ENCODE measurements at places on chromosomes 3 and 15.

DNA sequence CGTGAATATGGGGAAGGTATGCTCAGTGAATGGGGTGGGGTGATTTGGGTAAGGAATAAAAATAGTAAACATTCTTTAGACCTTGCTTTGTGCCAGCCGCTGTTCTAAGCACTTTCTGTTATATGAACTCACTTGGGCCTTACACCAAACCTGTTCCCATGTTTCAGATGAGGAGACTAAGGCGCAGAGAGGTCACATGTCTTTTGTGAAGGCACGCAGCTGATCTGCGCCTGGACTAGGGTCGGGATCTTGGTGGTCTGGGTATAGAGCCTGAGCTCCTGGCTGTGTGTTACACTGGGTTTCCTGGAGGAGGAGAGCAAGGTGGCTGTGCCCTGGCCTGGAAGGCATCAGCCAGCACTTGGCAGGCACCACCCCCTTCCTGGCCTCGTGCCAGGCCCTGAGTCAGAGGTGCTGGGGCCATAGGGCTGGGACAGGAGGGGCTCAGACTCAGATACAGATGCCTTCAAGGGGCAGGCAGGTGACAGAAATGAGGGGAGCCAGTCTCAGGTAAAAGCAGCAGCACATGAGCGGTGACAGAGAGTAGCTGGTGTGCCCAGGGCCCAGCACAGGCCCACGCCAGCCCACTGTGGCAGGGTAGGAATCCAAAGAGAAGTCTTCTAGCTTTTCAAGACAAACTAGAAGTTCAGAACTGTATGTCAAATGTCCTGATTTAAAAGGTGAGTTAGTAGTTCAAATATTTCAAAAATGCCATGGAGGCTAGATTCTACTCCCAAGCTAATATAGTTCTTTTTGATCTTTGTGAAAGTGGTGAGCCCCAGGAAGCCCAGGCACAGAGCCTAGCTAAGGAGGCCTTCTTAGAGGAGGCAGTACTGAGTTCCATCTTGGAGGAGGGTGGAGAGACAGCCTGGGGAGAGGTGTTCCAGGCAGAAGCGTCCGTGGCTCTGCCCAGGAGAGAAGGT lies 83.1 kb downstream of the DNAJB8 start:
- DNase-seq: no peak

DNA sequence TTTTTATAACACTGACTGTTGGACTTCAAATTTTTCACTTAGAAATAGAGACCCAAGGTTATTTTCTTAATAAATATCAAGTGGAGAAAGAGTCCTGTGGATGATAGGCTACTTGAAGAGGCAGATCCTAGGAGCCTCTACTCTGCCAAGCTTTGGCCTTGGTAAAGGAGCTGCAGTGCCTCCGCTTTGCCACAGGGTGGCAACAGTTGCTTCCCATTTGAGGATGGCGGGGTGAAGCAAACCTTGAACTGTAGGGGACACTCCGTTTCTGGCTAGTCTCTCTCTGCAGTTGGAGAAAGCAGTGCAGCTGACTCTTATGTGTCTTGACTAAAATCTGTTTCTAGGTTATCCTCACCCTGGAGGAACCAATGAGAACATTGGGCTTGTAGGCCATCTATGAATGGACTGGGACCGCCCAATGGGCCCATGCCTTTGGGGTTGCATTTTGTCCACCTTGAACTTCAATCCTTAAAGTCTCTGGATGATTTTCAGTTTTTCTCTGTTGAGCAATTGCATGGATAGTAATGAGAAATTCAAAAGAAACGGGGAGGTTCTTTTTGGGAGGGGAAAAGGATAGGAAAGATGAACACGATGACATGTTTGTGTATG lies 9.8 kb downstream of the SCG5 start:
- no peak for DNase-seq

GRCh38 chr15:75868019-75868418 lies 24.8 kb downstream of the UBE2Q2 start:
- no peak for DNase-seq

GRCh38 chr15:72169236-72169920 lies 28.2 kb downstream of the GRAMD2A start:
- no peak for DNase-seq

GRCh38 chr3:128807186-128807830 lies 72.1 kb upstream of the ACAD9 start:
- no peak for DNase-seq

All from stimulated activated CD8-positive, alpha-beta memory T cell treated with anti-CD3 and anti-CD28 coated beads, Interleukin-15, amount 100 ng/mL, for 4 hours (primary cell).